ENCODE measurements at places on chromosomes 11 and 22.

DNA sequence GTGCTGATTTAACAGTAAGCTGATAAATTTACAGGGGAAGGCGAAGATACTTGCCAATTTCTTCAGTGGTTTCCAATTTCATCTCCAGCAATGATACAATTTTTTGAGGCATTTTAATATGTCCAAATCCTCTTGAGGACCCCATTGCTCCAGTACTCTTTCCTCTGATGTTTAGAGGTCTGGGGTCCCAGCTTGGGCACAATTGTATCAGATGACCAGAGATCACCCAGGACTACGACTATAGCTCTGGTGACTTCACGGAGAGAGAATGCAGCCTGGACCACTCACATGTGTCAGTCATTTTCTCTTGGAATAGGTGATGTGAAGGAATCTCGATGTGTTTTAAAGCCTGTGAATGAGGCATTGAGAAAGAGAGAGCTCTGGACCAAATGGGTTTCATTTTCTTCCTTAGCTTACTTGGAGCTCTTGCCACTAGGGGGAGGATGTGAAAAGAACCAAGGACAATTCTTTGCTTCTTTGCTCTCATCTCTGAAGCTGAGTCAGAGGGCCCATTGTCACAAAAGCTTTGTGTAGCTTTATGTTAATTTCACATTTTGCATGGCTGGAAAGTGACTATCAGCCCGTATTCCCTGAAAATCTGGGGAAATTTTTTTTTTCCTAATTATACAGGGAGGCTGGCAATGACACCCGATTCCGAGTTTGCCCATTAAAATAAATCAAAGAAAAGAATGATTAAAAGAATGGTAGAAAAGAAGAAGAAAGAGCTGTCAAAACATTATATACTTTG lies 6.7 kb upstream of the CCDC90B start:
- DNase-seq: no peak

DNA sequence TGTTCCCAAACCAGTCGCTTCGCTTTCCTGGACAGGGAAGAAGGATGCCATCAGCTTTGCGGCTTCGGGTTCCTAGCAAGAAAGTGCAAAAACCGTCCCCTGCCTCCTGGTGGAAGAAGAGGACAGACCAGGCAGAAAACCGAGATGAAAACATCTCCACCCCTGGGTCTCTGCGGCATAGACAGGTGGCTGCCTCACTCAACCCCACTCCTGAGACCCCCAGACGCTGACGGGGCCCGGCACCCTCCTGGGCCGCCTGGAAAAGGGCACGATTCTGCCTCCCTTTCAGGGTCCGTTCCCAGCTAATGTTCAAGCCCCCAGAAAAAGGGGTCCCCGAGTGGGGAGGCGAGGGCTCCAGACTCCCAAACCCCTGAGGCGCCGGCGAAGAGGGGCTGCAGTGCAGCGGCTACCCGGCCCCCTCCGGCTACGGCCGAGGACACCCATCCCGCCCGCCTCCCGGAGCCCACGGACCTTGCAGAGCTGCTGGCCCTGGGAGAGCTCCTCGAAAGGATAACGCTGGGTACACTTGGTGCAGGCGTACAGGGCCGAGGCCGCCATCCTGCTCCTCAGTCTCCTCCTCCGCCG lies 569 bp downstream of the FAM76B start:
- no peak for DNase-seq

DNA sequence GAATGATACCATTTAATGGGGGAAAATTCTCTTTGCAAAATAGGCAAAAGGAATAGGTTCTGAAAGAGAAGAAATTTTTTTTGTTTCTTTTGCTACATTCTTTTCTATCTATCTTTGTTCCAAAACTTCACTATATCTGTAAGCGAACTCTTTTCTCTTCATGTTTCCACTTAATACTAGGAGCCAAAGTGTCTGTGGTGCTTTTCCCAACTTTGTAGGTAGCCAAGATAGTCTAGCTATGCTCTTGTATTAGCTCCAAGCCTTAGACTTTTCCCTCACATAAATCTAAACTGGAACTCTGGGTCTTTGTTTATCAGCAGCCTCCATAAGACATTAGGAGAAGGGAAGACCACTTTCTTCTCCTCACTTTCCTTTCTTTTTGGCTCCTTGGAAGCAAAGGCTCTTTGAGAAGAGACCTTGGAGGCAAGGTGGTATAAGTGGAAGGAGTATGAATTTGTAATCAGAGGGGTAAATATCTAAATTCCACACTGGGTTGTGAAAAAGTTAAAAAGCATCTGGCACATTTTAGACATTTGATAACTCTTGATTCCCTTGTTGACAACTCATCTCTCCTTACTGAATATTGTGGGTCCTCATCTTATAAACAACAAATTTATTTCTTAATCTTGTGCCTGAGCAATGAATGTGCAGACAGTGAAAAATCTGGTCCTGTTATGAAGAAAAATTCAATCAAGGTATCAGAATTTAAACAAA lies 130.0 kb downstream of the EHF start:
- DNase-seq: no peak

GRCh38 chr22:30187094-30187493 lies 59.5 kb downstream of the LIF start:
- no peak for DNase-seq

- DNase-seq: no peak
Observed at GRCh38 chr11:33844236-33844635, 47.6 kb downstream of the LMO2 start.

DNA sequence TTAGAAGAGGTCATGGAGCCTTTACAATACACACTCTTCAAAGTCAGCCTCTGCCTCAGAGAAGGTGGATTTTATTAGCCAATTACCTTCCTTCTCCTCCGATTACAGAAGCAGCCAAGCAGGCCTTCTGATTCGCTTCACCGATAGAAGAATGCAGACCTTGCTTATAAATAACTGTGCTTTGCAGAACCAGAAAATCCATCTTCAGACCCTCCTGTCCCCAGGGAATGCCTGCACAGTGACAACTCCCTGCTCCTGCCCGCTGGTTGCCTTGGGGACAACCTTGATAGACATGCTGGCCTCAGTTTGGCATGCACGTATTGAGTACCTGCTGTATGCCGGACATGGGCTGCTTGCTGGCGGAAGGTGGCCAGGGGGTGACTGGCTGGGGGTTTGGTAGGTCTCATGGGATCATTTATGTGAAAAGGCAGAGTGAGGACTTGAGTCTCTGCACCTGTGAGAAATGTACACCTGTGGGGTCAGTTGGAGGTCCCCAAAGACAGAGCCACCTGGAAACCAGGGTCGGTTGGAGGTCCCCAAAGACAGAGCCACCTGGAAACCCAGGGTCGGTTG lies 1238.7 kb downstream of the BRD1 start:
- DNase-seq: no peak

GRCh38 chr11:66111158-66111557 lies 41.1 kb downstream of the PACS1 start:
- no peak for DNase-seq

GRCh38 chr11:93492464-93493251 lies 50.5 kb downstream of the SMCO4 start:
- no peak for DNase-seq

GRCh38 chr11:31131760-31132159 lies 237.8 kb downstream of the DCDC1 start:
- no peak for DNase-seq

- DNase-seq: no peak
Observed at GRCh38 chr22:37454857-37455686, 27.8 kb upstream of the ELFN2 start.

DNA sequence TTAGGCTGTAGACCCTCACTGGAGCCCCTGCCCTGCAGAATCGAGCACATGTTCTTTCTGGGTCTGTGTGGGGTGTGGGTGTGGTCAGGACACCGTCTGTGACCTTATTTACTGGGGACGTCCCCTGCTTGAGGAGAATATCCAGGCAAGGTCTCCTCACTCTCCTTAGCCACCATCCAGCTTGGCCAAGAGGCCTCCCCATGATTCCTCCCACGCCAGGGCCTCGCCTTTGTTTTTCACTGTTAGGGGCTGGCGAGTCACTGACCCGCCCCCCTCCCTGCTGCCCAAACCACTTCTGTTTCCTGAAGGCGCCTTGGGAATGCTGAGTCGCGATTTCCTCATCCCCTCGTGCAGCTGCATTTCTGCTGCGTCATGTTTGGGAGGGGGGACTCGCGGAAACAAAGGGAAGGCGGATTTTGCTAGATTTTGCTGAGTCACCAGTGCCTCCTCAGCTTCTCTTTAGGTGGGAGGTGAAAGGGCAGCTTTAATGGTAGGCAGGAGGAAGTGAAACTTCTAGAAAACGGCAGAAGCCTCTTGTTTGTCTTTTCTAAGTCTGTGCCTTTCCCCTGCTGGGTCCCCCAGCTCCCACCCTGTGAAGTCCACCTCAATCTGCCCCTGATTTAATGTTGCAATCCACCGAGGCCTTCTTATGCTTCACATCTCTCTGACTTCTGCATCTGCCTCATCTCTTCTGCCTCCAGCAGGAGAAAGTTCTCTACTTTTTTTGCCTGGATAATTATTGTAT lies 4.0 kb upstream of the HMOX1 start:
- DNase-seq: no peak

GRCh38 chr11:6443269-6444003 lies 2.6 kb upstream of the HPX start:
- DNase-seq: no peak

DNA sequence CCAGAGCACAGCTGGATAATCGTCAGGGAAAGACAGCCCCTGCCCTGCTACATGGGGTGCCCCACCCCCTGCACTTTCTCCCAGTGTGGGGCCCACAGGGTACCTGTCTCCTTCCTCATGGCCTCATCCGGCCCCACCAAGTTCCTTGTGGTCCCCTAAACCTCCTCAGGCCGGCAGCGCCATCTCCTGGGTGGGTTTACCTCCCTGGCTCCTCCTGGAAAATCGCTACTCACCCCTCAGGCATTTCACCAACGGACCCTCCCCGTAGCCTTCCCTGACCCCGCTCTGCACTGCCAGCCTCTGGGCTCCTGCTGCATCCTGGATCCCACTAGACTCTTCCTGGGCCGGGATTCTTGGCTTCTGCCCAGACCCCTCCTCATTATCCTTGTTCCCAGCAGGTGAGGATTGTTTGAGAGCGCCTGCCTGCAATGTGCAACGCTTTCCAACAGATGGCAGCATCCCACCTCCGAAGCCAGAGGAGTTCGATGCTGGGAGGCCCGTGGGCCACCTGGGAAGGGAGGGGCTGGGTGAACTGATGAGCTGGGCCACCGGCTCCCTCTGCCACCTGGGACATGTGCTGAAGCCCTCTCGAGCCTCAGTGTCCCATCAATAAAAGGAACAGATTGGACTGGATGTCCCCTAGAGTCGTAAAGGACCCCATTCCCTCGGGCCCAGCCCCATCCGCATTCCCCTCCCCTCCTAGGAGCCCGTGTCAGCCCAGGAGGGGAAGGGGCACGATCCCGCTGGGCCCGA lies 44.2 kb upstream of the TTLL12 start:
- peak; percentile 38 for DNase-seq

DNA sequence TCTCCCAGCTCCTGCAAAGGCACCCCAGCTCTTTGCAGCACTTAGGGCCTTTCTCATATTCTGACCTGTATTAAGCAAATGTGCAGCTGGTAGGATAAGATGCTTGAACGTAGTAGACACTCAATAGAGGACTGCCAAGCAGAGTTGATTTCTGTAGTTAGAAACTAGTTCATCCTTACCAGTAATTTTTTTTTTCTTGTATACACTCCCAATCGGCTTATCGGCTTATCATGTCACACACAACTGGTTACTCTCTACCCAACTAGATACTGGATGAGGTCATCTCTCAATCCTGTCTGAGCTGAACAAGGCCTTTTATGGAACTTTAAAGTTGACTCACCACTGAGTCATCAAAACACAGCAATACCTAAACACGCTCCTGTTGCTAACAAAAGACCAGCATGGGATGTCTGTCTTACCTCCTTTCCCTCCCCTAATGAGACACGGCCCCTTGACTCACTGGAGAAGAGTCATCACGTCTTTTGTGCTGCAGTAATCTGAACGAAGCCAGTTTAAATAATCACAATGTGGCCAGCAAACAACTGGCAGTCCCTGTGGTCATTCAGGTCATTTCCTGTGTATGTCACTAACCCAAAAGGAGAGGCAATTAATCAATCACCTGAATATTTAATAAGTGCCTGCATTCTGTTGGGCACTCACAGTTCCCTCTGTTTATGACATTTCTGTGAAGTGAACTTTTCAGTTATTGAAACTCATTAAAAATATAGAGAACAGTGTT lies 7.5 kb upstream of the WEE1 start:
- DNase-seq: no peak

GRCh38 chr11:34451053-34451452 lies 12.3 kb downstream of the CAT start:
- no peak for DNase-seq

DNA sequence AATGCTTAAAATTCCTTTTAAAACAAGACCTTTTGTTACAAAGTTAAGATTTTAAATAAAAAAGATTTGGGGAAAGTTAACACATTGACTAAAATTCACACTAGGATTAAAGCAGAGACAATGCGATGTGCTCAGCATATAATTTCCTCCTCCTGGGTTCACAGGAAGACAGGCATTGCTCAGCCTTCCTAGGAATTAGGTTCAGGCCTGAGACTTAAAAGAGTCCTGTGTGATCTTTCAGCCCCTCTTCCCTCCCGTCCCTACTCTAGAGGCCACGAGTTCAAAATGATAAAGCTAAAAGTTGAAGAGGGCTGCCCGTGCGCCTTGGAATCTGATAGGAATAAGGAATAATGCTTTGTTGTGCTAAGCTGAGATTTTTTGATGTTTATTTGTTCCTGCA lies 218.6 kb downstream of the KIRREL3 start:
- no peak for DNase-seq

GRCh38 chr22:27270818-27271510 lies 530.6 kb downstream of the MN1 start:
- no peak for DNase-seq

DNA sequence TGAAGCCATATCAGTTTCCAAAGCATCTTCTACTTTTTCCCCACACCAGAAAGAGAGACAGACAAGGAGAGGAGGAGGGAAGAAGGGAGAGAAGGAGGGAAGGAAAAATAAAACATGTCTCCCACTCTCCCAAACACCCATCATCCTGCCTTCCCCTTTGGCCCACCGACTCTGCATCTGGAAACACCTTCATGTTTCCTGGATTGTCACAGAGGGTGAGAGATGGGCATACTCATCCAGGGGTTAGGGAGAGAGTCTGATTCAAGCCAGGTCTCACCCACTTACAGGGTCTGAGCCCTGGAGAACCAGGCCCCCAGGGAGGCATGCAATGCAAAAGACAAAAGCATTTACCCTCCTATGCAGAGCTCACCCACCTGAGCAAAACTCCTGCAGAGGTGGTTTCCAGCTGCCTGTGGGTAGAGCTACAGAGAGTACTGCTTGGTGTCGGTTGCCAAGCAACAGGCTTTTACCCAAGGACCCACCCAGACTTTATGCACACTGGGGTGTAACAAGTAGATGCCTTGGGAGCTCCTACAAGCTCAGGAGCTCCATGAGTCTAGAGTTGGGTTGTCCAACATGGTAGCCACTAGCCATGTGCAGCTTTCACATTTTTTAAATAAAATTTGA lies 33.4 kb downstream of the MN1 start:
- DNase-seq: no peak

GRCh38 chr22:31148953-31149627 lies 8.8 kb upstream of the PLA2G3 start:
- no peak for DNase-seq

- no peak for DNase-seq
Observed at GRCh38 chr22:23580576-23581259, 628 bp upstream of the IGLL1 start.

Data from stimulated activated CD8-positive, alpha-beta memory T cell treated with anti-CD3 and anti-CD28 coated beads, Interleukin-4, amount 100 ng/mL, for 1 hour (primary cell).